ENCODE measurements at places on chromosomes 12 and 14.

GRCh38 chr12:24534622-24535021, 414.3 kb downstream of the BCAT1 start:
- no peak for DNase-seq

- no peak for DNase-seq
These were observed 421.7 kb downstream of the VRK1 start for GRCh38 chr14:97218691-97219430.

DNA sequence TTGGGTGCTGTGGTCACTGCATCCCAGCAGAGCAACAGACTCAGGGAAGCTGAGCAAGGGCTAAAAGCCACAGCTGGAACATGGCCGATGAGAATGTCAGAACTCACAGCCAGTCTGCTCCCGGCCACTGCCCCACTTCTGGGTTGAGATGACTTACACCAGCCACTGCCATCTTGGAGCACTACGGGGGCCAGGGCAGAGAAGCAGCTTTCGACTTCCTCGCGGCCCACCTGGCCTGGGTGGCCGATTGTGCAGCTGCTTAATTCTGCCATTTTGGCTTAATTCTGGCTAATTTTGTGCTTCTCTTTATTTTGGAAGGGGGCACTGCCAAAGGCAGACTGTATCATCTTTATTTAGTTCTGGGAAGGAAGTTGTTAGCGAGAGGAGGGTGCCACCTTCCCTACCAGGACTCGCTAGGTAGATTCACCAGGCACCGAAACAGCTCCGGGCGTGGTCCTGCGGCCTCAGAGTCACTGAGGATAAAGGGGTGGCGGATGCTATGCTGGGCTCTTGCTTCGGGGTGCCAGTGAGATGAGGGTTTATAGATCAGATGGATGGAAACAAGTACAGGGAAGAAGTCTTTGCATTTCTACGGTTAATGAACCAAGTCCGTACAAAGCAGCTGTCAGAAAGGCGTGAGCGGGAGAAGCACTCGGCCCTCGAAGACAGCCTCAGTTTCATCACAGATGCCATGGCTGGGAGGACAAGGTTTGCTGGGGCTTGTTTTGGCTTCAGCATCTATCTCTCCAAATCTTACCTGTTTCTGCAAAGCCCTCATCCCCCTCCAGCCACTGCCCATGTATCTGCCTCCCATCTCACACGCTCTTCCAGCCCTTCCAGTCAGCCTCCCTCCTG, 147.8 kb downstream of the PIWIL1 start:
- no peak for DNase-seq

DNA sequence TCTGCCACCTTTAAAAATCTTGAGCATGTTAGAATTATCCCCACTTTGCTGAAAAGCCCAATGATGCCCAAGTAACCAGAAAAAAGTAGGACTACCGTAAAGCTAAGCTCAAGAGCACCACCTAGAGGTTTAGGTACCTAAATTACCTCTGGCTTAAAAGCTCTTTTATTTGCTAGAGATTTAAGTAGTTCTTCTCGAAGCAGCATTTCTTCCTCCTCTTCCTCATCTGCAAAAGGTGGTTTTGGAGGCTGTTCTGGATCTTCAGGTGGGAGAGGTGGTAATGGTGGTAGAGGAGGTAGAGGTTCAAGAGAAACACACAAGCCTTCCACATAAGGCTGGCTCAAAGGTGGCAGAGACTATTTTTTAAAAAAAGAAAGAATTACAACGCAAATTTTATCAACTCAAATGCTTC, 26.9 kb downstream of the ZFC3H1 start:
- DNase-seq = peak; percentile 53

GRCh38 chr14:54784060-54784459, 118.6 kb downstream of the GCH1 start:
- DNase-seq = no peak

- no peak for DNase-seq
These were observed 92.9 kb downstream of the SPTSSA start for GRCh38 chr14:34368971-34369647.

All from HFF-Myc (cell line).